ENCODE measurements at places on chromosomes 11 and 22.

- no peak for DNase-seq
Observed at GRCh38 chr22:23675502-23676415, 15.1 kb upstream of the RGL4 start.

DNA sequence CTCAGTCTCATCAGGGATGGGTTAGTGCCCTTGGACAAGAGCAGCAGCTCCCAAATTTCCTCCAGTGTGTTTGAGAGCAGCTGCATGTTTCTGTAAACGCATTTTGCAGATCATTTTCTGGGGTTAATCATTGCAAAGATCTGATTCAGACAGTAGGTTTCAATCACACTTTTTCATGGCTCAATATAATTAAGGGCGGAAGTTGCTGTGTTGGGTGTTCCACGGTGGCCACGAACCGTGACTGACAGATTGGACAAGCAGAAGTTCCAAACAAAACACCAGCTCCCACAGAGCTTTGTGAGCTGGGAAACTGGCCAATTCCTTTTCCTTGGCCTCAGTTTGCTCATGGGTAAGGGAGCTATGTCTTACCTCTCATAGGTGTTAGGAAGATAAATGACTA, 8.4 kb upstream of the RASSF10 start:
- DNase-seq: no peak

DNA sequence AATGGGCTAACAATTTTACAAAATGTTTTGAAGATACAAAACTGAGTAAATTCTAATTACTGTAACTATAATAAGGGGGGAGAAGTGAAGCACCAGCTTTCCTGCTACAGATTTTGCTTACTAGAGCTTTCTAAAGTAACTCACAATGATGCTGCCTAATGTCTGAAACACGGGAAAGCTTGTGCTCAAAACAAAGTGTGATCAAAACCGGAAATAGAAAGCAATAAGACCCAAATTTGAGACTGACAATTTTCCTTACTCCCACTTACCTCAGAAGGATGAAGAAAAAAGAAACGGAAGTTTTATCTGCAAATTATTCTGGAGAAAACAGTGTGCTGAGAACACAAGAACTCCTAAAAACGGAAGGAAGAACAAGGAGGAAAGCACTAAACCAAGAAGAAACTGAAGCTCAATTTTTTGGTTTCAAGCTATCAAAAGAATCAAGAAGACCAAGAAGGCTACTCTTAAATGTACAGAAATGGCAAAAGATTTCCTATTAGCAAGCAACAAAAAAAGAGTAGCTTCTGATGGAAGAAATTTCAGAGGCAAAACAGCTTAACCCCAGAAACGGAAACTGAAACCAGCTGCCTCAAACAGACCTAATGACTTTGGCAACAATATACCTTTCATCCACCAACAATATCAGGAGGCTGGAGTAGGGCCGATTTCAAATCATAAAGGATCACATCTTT, 33.4 kb downstream of the AMBRA1 start:
- DNase-seq: no peak

- no peak for DNase-seq
Observed at GRCh38 chr11:66183494-66184048, 84.9 kb upstream of the RAB1B start.

GRCh38 chr11:71454470-71455113, 1.6 kb downstream of the NADSYN1 start:
- no peak for DNase-seq

Measured in Caco-2 (cell line).